ENCODE measurements at places on chromosomes 1 and 21.

GRCh38 chr1:246527402-246528088, 20.5 kb upstream of the SMYD3 start:
- no peak for DNase-seq

DNA sequence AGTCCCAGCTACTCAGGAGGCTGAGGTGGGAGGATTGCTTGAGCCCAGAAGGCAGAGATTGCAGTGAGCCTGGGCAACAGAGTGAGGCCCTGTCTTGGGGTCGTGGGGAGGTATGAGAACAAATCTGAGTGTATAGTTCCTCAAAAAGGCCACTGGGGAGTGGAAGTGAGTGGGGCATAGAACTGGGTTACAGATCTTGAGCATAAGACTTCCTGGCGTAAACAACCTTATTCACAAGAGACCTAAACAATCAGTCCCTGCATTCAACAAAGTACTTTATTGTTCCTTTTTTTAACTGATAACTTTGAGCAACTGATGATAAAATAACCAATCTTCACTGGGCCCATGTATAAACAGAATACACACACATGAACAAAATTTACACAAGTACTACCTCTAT, 72.7 kb upstream of the MUTYH start:
- no peak for DNase-seq

DNA sequence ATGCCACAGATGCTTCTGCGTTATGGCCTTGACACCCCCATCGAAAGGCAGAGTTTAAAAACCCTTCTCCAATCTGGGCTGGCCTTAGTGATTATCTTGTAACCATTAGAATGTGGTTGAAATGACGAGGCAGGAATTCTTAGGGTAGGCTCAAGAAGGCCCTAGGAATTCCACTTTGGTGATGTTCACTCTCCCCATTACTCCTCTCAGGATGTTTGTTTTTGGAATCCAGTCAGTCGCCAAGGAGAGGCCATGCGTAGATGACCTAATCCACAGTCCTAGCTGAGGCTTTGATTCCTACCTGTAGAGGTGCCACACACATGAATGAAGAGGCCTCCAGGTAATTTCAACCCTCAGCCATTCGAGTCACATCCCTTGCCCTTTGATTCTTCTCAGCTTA, 318.2 kb downstream of the NEGR1 start:
- no peak for DNase-seq

- no peak for DNase-seq
Observed at GRCh38 chr1:71667216-71667615, 586.4 kb upstream of the ZRANB2 start.

DNA sequence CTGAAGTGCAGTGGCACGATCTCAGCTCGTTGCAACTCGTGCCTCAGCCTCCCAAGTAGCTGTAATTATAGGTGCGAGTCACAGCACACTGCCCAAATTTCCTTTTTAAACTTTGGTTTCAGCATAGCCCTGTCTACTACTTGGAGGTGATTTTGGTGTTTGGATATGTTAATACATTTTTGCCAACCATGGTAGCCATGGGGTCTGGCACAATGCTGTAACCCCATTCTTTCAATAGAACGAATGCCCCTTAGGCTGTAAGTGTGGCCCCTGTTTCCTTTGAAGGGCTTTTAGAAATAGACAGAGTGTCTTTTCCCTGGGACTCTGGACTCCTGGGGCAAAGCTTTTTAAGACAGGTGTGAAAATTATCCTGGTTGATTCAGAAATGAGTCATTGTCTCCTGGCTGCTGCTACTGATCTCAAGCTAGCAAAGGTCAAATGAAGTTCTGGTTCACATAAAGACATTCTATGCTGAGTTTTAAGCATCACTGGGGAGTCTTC, 141.1 kb upstream of the RUNX1 start:
- no peak for DNase-seq

GRCh38 chr1:210681158-210681557, 352.5 kb downstream of the HHAT start:
- no peak for DNase-seq

- DNase-seq = no peak
Observed at GRCh38 chr1:22814176-22815042, 103.8 kb downstream of the EPHB2 start.

DNA sequence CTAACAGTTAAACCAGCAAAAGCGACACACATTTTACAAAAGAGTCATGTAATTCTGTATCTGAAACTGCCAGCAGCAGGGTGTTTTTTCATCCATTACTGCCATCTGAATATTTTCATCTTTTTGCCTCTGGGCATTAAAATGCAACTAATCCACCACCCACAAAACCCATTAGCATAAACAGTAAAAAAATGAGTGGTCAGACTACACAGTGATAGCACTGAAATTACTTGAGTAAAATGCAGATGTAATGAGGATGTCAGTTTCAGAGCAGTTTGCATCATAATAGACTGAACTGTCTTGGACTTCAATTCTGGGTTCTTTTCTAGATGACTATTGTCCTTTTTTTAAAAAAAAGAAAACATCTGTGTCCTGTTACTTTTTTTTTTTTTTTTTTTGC, 132.3 kb downstream of the GABPA start:
- no peak for DNase-seq

DNA sequence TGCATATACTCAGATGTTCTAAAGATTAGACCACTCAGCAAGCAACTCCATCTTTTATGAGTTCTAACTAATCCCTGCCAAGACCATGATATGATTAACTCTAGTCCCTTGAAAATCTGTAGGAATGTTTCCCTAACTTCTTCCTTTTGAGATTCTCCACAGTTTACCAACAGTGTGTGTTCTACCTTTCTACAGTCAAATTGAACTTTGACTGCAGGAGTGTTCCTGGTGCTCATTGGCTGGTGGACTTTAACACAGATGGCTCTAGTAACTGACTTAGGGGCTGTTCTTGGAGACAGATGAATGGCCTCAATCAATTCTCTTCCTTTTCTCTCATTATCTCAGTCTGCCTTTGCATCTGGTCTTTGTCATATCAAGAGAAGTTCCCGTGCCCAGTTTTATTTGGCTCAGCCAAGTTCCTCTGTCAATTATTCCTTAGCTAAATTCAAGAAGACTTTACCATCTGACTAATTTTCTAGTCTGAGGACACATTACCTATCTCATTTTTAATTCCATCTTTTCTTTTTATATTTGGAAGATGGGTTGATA, 643.9 kb upstream of the CAMK1G start:
- DNase-seq = no peak

GRCh38 chr1:235006132-235006721, 122.4 kb downstream of the TOMM20 start:
- no peak for DNase-seq

DNA sequence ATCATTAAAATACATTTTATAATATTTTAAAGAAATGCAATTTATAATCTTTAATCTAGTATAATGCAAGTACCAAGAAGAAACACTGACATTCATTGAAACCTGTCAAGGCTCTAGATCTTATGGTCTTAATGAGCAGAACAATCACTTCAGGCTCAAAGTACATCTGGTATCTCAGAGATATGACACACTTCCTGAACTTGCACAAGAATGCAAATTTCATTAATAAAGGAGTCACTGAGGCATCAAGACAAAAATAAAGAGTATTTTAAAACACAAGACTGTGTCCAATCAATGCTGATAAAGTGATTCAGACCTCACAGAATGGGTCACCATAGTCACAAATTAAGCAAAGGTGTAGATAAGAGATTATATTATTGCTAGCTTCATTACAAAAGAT, 178.1 kb downstream of the AK5 start:
- DNase-seq = no peak

DNA sequence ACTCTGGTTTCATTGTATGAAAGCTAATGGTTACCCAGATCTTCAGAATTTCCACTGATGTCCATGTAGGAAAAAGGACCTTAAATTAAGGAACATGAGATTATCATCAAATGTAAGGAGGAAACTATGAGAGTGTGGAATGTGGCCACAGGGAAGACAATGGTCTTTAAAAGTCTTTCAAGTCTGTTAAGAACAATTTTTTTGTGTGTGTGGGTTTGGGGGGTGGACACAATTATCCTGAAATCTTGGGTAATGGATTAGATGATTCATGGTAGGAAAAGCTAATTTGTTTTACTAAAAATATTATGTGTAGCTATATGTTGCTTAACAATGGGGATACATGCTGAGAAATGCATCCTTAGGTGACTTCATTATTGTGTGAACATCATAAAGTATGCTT, 72.9 kb downstream of the PLA2G4A start:
- DNase-seq = no peak

GRCh38 chr1:19311931-19312781, at the start of the genes AKR7A2 and SLC66A1:
AKR7A2 (minus strand) TSS chr1:19312144; CDS start chr1:19312124, 20 bp downstream.
SLC66A1 (plus strand) TSS chr1:19312326; CDS start chr1:19317678, 5,352 bp downstream.
- DNase-seq = peak; percentile 86

DNA sequence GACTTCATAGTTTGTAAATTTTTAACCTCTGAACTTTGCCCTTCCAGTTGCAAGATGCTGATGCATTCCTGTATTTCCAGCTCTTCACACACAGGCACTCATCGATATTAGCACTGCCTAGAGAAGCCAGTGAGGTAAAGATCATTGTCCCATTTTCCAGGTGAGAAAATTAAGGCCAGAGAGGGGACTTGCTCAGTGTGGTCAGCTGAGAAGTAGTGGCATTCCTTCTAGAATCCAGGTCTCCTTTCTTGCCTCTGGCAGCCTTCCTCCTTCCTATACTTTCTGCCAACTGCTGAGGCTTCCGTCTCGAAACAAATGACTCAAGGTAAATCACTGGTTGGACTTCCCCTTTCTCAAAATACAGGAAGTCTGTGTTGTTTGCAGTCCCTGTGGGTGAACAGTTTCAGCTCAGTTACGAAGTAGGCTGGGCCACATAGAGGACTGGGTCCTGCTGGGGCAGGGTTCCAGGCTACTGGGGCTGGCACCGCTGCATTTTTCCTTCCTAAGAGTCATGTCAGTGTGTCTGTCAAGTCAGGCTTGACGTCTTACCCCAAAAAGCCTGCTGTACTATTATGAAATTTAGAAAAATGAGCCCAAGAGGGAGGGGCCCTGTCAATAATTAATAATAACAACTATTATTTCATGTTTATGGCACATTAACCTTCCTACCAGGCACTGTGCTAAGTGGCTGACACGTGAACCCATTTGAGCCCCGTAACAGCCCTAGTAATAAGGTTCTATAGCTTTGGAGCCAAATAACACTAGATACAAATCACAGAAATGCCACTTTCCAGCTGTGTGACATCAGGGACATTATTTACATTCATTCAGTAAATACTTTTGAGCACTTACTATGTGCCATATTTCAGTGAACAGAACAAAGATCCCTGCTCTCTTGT, 16.6 kb upstream of the RNF19B start:
- peak; percentile 43 for DNase-seq

GRCh38 chr1:90370686-90371447, 346.2 kb downstream of the BARHL2 start:
- no peak for DNase-seq

DNA sequence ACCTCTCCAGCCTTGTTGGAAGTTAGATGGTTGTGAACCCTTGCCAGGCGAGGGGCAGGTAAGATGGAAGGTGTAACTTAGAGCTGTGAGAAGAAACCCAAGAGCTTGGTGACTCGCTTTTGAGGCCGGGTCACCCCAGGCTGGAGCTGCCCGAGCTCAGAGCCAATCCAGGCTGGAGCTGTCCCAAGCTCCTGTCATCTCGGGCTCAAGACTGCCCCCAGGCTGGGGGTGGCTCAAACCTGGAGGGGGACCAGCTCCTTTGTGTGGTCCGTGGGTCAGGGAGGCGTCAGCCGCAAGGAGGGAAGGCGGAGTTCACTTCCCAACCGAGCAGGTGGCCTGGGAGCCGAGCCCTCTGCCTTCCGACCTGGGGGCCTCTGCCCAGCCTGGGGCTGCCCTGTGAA, 2.0 kb downstream of the HUNK start:
- DNase-seq = no peak

GRCh38 chr1:221099747-221100595, 220.7 kb downstream of the HLX start:
- DNase-seq = no peak

DNA sequence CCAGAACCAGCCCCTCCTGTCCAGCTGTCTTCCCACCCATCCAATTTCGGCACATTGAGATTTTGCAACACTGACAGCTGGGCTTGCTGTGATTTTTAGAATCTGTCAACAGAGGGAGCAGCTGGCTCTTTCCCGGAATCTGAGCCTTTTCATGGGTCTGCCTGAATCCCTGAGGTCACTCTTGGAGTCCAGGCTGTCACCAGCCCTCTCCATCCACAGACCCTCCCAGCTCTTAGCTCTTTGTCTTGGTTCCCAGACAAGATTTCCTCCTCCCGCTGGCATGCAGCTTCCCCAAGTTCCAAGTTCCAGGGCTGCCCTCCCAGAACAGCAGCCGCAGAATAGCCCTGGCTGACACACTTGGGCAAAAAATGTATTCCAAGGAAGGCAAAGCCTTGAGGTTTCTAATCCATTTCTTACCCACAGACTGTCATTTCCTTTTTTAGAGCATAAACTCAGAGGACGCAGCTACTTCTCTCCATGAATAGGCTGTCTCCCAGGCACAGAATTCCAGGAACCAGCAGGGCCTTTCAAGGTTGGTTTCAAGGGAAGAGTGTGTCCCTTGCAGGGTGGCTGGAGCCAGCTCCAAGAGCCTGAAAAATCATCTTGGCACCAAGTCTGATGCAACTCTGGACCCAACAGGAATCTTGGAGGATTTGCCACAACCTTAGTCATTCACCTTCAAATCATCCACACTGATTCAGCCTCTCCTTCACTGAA, 7.1 kb upstream of the TMEM61 start:
- DNase-seq = no peak

DNA sequence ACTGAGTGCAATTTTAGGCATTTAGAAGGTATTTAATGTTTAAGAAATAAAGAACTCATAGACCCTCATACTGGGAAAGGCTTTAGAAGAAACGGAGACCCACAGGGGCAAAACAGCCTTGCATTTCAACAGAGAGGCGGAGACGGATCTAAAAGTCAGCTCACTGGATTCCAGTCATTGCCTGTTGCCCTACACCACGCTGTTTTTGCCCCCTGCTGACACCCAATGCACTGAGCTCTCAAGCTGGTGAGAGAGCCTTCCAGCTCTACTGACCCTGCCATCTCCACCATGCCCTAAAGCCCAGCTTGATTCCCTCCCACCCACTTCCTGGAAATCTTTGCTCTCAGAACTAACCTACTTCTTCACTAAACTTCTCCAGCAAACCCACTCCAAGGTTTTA, 7.2 kb upstream of the TRAF3IP3 start:
- DNase-seq = no peak

Data from stimulated activated CD4-positive, alpha-beta T cell treated with anti-CD3 and anti-CD28 coated beads, TNF-alpha, amount 100 ng/mL, for 48 hours (primary cell).